ENCODE measurements at places on chromosomes 7 and 10.

DNA sequence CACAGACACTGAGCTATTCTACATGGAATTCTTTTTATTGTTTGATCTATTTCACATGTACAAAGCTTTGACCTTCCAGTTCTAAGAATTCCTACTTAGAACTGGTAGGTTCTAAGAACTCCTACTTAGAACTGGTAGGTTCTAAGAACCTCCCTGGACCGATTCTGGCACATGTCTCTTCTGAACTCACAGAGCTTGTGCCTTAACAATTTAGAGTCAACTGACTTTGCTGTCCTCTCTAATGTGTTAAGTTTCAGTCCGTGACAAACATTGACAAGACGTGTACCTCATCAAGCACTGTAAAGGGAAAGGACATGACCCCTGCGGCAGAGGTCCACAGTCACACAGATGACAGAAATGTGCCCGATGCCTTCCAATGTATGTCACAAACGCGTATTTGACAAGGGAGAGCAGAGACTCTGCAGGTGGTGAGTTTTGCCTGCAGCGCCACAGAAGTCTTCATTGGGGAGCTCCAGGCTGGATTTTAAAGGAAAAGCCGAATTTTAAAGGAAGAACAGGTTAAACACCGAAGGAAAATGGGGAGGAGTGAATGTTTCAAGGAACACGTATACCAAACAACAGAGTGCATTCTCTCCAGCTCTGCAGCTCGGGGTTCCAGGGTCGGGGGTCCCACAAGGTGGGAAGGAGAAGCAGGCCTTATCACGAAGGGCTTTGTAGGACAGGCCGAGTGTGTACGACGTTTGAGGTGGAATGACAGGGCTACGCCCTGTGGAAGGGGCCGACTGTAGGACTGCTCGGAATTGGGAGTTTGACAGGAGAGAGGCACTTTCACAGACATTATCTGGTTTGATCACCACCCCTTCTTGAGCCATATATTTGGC lies 161.1 kb upstream of the KLF14 start:
- no peak for DNase-seq

- no peak for DNase-seq
Measured at GRCh38 chr10:94085766-94086437, 92.2 kb downstream of the PLCE1 start.

DNA sequence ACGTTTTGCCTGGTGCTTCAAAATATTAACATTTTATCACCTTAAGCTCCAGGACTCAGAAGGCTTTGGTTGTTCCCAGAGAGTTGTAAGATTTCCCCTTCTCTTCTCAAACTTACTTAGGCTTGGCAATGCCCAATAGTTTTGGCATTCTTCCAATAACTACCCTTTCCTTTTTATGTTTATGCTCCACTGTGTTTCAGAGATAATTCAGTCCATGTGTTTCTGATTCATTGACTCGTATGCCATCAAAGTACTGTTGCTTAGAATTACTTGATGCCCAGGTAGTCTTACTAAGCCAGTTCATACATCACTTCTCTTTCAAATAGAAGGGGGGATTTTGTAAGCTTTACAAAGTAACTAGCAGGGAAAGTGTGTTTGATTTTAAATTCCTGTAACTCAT lies 66.6 kb downstream of the AGMO start:
- DNase-seq = no peak

DNA sequence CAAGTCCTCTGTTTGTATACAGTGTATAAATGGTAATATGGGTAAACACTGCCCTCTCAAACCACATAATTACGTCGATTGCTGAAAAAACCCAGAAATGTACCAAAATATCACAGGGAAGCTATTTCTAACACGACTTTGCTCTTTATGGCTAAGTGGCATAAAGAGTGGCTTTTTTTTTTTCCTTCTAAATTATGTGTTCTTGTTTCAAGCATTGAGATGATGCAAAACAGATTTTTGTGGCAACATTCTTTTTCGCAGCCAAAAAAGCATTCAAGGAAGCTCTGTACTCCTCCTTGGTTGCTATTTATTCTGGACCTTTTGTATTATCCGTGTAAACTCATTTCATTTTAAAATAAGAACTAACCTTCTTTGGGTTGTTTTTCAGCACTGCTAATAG lies 138.9 kb downstream of the VTI1A start:
- no peak for DNase-seq

- DNase-seq = no peak
Measured at GRCh38 chr7:12402365-12402725, 1.3 kb downstream of the VWDE start.

- no peak for DNase-seq
Measured at GRCh38 chr10:99977916-99978315, 31.8 kb downstream of the DNMBP start.

GRCh38 chr10:13632884-13633440 lies 46.2 kb downstream of the PRPF18 start:
- DNase-seq = no peak

GRCh38 chr10:105679781-105680180 lies 1038.7 kb downstream of the SORCS3 start:
- DNase-seq = no peak

DNA sequence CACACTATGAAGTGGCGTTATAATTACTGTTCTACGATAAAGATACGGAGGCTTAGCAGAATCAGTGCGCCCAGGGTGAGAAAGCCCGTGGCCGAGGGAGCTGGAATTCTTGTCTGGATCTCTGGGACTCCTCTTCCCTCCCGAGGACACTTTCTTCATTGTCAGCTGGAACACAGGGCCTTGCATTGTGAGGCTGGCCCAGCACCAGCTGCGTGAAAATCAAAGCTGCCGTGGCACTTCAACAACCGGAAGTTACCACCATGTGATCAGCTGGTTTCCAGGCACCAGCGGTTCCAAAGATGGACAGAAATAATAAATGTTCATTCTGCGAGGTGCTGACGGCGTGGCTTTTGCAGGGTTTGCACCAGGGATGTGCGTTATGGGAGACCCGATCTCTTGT lies 234.0 kb upstream of the PITRM1 start:
- no peak for DNase-seq

- DNase-seq = no peak
Measured at GRCh38 chr7:1767524-1767923, 97.4 kb downstream of the ELFN1 start.

- DNase-seq = no peak
Measured at GRCh38 chr10:78630944-78631838, 437.6 kb upstream of the ZMIZ1 start.

- DNase-seq = no peak
Measured at GRCh38 chr7:93723424-93724124, 149.1 kb upstream of the CALCR start.

DNA sequence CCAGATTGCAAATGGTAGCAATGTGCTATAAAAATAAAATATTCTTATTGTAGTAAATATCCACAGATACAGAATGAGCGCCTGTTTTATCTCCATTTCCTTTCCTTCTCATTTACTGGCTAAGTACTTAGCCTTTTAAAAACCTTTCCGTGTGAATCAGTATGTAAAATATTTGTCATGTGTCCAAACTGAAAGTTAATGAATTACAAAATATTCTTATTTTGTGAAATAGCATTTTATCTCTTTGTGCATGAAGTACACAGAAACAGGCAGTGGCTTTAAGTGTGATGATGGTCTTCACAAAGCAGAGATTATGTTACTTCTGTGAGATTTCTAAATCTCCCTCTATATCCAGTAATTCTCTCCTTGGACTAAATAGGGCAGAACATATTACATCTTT lies 56.7 kb upstream of the KIAA1217 start:
- DNase-seq = no peak

DNA sequence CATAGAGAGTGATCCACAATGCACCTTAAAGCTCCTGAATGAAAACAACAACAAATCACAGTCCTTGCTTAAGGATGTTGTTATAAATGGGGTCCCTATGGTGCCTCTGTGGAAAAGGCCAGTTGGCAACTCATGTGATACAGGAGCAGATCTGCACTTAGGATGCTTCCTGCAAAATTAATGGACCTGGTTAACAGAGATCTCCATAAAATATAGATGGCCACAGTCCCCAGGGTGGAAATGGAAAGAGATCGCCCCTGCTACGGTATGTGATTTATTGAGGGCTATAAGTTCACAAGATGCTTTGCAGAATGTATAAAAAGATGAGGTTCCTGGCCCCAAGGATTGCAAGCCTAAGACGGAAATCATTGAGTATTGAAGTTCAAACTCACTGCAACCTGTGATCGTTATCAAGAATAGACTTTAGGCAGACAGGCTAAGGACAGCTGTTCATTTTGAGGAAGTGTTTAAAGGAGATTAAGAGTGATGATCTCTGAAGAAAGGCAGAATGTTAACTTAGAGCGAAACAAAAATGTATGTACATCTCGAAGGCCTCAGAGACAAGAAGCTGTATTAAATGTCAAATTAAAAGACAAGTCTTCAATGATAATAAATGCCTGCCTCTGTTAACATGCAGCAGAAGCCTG lies 174.1 kb upstream of the PLPP4 start:
- no peak for DNase-seq

DNA sequence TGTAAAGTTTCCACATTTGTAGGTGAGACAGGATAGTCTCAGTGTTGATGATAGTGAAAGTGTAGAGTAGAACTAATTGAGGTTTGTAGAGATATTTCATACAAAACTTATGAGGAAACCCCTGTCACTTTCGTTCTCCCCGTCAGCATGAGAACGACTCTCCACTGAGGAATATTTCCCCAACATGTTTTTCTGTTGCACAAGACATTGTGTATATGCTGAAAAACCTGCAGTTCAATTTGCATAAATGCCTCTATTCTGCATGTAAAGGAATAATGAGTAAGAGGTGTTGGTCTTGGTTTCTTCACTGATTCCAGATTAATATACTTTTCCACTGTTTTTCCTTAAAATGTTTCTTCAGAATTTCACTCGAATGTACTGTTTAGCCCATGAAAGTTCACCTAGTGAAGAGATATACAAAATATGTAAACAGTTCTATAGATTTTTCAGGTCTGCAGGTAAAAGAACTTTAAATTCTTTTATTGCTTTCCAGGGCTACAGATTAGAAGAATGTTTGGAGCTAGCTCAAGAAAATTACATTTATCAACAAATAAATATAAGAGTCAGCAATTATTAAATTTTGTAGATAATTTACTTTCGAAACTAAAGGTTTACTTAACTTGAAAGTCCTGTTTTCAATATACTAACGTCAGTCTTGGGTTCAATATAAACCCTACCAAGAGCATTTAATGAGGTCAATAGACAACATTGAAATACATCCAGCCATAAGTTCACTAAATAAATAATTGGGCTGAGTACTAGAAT lies 37.2 kb downstream of the HEPACAM2 start:
- no peak for DNase-seq

DNA sequence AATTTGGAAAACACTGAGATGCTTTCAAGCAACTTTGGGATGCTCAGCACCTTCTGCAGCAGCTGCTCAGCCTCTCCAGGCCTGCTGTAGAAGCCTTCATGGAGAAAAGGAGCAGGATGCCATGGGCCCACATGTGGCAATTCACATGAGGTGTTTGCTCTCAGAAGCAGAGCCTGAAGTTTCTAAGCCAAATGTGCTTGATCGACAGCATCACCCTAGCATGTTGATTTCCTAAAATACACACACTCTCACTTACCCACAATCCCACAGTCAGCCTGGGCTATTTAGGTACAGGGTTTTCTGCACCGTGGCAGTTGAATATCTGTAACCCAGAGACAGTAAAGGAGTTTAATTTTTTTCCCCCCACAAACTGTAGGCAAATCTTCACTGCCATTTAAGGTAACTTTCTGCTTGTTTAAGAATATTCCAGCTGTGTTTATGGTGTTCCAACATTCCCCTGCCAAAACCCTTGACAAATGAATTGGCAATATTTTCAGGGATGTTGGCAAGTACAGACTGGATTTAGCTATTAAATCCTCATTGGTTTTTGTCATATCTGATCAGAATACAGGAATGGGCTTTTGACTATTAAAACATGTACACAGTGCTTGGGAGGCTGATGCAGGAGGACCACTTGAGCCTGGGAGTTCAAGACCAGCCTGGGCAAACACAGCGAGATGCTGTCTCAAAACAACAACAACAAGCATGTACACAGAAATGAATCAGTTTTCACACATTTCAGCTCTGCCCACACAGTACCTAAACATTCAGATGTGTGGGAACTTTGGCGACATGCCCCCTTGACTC lies 244.2 kb downstream of the CELF2 start:
- no peak for DNase-seq

DNA sequence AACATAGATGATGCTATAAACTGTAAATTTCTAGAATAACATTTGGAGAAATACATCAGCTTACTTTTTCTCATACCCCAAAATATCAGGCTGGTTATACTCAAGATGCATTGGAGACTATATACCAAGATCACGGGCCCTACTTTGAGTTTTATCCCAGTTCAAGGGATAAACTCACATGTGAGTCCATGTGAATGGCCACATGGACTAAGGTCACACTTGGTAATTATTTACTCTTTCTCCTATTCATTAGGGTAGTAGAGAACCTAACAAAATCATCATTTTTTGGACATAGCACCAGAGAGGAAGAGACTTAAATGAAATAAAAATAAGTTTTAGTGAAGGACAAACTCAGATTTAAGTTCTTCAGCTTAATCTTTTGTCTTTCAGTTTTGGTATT lies 93.1 kb upstream of the GATAD1 start:
- DNase-seq = no peak

GRCh38 chr7:79531116-79531515 lies 77.6 kb upstream of the MAGI2 start:
- no peak for DNase-seq

DNA sequence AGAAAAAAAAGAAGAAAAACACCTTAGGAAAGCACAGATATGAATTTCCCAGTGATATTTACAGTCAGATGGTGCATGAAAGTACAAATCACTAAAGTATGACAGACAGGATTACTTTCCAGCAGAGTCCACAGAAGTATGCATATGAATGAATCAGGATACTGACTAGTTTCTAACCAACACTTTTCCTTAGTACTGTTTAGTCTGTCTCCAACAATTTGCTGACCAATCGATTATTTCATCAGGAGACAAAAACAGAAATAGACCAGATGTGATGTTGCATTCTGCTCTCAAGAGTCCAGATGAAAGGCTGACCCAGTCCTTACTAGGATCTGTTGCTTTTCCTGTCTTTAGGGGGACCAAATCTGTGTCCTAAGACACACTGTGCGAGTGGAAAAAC lies 14.6 kb downstream of the SLC35B4 start:
- DNase-seq = no peak

DNA sequence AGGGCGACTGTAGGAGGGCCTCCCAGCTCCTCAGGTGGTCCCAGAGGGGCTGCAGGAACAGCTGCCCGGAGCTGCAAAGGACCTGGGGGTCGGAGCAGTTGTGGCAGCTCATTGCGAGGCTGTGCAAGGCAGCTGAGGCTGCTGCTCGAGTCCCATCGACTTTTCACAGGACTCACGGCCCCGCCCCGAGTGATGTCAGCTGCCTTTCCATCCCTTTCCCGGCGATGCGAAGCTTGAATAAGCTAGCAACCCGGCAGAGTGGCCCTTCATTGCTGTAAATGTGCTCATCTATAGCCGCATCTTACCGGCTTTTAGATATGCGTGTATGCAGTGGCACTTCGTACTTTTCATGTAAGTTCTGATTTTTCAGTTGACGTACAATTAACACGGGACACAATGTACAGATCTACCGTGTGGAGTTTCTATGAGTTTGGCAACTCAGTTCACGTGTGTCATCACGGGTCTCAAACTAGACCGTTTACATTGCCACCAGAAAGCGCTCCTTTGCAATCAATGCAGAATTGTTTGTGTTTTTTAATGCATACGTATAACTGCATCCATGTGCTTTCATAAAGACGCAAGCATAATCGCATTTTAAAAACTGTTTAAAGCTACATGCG lies at the start of gene CH25H:
TSS of gene CH25H (minus strand) at position 137 of the 620 bp plus-strand sequence. CDS start at position 112, 25 bp downstream.
- peak; percentile 21 for DNase-seq

Data from T follicular helper cell (primary cell).